ENCODE measurements at places on chromosomes 6 and 20. TPM values are rescaled to one million over a fixed set of nuclear protein-coding genes. Genes with fewer than 3 reads are reported as not detected.
A peak's percentile ranks its signal among the peaks of the same experiment; 100 is the strongest.

DNA sequence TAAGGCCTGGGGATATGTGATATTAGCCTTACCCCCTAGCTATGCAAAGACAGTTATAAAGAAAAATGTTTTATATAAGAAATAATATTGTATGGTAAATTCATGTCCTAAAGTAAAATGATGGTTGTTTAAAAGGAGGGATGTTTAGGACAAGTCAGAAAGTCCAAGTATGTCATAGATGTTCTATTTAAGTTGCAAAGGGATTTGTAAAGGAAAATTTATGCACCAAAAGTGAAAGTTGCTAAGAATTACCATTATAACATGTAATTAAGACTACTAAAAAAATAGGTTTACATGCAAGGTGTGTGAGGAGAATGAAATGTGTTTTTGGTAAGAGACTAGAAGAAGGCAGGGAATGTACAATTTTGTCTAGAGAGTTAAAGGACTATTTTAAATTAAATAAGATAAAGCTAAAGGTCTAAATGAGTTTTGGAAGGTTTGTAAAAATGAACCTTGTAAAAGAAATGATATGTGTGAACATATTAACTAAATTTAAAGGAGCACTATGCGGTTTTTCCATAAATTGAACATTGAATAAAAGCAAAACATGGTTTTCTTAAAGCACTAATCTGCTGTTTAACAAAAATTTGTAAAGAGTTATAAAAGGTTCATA is 22.7 kb upstream of the GOPC start:
- DNase-seq: no peak

DNA sequence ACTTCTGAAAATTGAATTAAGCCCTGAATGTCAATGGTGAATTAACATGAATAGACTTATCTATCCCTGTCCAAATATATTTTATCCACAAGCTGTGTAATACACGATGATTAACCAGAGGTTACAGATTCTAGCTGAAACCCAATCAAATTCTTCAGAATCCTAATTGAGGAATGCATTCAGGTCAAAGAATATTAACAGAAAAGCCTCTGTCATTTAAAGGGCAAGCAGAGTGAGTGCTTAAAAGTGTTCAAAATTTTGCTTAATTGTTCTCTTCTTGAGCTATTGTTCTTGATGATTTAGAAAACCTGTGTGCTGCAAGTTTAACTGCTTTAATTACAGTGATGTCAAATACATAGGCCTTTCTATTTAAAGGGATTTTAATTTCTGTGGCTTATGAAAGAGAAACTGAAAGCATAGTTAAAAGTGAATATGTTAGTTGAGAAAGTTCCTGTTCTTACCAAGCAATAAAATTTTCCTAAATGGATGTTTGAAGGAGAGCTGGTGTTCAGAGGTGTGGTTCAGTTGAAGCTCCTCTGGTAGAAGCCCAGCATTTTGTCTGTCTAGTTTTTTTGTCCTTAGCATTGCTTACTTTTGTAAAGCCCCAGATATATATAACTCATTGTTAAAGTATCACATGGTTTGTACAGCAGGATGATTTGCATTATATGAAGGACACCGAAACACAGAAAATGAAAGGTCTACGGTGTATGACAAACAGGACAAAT is 466.3 kb upstream of the PLCB4 start:
- no peak for DNase-seq

SLC35D3 gene
- polyA plus RNA-seq: not detected

DNA sequence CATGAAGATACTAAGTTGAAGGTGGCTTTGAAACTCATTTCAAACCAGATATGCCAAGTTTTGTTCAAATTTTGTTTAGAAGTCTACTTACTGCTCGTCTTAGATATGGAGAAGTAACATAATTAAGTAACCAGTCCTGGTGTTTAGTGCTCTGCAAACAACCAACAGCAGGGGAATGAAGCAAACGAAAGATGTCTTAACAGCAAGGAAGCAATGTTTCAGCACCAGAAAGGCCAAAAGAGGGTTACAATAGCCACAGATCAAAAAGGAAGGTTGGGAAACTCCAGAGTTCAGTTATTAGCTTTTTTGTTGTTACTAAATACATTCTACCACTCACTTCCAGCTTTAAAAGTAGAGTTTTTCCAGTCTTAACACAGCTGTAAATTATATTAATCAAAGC is 45.1 kb downstream of the LHFPL5 start:
- no peak for DNase-seq

DNA sequence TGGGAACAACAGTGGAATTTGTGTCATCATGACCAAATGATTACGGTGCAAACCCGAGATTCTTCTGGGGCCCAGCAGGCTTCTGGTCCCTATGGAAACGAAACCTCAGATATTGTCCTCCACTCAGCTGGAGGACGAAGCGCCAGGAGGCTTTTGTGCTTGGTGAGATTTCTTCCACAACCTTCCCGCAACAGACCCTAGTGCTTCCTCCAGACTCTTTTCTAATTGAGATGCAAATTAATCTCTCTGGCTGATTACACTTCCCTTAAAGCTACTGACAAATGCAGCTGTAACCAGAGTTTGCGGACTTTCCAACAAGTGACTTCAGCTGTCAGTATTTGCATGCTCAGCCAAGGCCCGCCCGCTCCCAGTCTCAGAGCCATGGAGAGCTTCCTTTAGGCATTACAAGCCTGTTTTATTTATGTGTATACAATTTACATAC is 96.0 kb downstream of the INSM1 start:
- DNase-seq: peak; percentile 32

NKAIN4 gene
- polyA plus RNA-seq: 53.5 TPM

HSD17B8 gene
- polyA plus RNA-seq: 11.5 TPM

MGME1 gene
- polyA plus RNA-seq: 21.0 TPM

- no peak for DNase-seq
Observed at GRCh38 chr20:19901226-19901625, 115.9 kb upstream of the NAA20 start.

DNA sequence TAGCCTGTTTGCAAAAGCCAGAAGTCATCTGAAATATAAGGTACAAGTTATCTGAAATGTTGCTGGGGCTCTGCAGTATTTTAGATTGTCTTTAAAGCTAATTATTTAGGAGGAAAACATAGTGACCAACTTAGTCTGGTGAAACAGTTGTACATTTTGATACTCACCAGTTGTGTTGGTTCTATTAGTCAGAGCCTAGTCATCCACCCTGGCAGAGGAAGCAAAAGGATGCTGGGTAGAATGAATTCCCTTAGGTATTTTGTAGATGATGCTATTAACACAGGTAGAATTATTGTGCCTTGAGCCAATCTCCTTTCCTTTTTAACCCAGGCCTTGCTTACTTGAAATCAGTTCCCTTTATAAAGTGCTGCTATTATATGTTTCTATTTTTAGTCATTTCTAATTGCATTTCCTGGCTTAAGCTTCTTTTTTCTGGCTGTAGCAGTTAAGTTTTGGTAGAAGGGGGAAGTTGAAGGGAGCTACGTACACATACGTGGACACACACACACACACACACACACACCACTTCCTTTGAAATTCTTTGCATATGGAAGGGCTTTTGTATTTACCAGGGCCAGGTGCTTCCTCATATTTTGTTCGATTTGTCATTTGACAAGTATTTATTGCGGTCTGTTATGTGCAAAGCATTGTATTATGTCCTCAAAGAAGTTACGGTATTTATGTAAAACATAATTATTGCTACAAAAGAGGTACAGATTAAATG is 82.4 kb downstream of the RTN4IP1 start:
- no peak for DNase-seq

GFOD1 gene
- polyA plus RNA-seq: 3.4 TPM

KIF25 gene
- polyA plus RNA-seq: 0.99 TPM

SLC44A4 gene
- polyA plus RNA-seq: 0.23 TPM

- peak; percentile 29 for DNase-seq
Observed at GRCh38 chr6:136550330-136551071, at the start of gene MAP7. Gene MAP7, minus strand, starts transcription at chr6:136550422. Its CDS starts 14 bp downstream, at chr6:136550408.

GRCh38 chr6:161215193-161215592 is 58.7 kb downstream of the AGPAT4 start:
- DNase-seq: no peak

PRSS35 gene
- 9.0 TPM for polyA plus RNA-seq

DNA sequence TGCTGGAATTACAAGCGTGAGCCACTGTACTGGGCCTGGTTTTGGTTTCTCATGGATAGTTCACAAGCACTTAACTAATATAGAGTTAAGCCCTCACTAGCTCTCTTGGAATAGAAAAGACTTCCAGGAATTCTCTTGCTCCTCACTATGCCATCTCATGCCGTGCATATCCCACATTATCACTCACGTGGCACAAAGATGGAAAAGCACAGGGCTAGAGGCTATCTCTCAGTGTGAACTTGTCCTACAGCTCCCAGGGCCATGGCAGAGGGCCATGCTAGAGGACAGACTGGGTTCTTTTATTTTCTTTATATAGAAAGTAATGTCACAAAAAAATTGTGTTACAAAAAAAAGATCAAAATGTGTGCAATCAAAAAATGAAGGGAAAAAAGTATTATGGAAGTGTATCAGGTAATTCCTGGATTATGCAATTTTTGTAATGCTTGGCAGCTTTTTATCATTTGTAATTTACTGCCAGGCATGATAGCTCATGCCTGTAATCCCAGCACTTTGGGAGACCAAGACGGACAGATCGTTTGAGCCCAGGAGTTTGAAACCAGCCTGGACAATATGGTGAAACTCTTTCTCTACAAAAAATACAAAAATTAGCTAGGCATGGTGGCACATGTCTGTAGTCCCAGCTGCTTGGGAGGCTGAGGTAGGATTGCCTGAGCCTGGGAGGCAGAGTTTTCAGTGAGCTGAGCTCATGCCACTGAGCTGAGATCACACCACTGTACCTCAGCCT is 6.4 kb upstream of the SLC2A12 start:
- no peak for DNase-seq

GRCh38 chr6:6469074-6469473 is 119.4 kb upstream of the LY86 start:
- no peak for DNase-seq

DNA sequence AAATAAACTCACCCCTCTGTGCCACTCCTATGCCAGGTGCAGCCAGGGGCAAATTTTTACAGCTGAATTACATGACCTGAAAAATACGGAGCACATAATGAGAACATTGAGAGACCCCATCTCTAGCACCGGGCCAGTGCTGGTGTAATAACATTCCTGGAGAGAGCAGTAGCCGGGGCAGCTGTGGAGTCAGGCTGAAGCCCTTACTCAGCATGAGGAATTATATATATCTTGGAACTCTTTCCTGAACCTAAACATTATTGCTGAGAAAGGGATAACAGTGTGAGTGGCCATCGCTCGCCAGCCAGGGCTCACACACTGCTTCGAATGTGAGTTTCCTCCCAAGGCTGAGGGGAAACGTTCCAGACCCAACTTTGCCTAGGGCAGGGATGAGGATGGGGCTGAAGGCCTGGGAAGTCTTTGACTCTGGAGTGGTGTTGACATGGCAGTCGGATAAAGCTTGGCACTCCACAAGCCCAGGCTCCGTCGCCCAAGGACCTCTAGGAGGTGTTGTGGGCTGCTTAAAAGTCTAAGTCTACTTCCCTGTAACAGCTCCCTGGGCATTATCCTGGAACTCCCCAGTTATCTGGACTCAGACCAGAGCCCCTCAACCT is 269.8 kb downstream of the CDC5L start:
- no peak for DNase-seq

DNA sequence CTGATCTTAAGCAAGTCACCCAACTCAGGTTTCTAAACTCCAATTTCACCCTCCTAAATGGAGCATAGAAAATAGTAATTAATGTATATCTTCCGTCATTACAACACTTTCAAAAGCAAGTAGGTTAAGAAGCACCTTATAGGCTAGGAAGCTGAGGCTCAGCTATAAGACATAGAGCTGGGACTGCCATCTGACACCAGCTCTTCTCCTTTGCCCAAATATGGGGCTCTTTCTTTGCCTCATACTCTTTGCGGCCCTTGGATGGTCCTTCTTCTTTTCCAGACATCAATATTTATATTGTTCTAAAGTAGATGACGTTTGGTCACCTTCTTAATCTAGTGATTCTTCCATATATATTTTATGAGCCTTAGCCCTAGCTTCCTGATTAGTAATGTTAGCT is 413.2 kb downstream of the LMBRD1 start:
- DNase-seq: no peak
